EH (cell line): ENCODE measurements at places on chromosomes 3 and 15.

DNA sequence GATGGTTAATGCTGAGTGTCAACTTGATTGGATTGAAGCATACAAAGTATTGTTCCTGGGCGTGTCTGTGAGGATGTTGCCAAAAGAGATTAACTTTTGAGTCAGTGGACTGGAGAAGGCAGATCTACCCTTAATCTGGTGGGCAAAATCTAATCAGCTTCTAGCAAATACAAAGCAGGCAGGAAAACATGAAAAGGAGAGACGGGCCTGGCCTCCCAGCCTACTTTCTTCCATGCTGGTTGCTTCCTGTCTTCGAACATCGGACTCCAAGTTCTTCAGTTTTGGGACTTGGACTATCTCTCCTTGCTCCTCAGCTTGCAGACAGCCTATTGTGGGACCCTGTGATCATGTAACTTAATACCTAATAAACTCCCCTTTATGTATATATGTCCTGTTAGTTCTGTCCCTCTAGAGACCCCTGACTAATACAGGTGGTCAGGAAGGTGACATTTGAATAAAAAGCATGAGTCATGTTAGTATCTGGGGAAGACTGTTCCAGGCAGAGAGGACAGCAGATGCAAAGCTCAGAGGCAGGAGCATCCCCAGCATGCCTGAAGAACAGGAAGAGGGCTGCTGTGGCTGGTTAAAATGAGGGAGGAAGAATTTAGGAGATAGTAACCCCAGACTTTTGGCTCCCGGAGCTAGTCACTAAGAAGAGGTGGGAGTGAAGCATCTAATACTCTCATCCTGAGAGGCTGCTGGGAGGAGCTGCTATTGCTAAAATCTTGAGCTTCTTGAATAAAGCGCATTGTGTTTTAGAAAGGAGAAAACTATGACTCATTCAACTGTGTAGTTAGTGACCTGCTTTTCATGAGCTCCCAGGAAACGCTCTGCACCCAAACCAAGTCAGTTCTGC lies 207.4 kb upstream of the HES1 start:
- no peak for DNase-seq

- DNase-seq: no peak
Measured at GRCh38 chr15:48560321-48561051, 85.0 kb downstream of the FBN1 start.

- DNase-seq: no peak
Measured at GRCh38 chr15:48332642-48333034, 1.4 kb downstream of the DUT start.

DNA sequence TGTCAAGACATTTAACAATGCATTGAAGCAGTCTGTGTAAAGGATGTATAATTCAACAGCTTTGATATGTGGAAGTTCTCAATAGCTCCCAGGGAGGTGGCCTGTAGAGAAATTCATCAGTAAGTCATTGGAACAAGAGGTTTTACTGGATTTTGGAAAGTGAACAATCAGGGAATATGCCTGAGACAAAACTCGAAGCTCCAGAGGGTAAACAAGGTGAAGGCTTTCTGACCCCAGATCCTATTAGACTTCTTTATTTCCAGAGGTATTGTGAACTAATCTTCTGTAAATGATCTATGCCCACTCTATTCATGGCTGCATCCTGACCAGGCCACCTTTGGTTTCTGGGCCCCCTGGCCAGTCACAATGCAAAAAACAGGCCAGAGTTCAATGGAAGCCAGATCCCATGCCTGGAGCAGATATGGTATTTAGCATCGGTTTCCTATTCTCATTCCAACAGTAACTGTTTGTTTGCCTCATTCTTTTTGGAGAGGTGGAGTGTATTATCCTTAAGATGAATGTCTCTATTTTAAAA lies 177.3 kb downstream of the SATB1 start:
- no peak for DNase-seq

DNA sequence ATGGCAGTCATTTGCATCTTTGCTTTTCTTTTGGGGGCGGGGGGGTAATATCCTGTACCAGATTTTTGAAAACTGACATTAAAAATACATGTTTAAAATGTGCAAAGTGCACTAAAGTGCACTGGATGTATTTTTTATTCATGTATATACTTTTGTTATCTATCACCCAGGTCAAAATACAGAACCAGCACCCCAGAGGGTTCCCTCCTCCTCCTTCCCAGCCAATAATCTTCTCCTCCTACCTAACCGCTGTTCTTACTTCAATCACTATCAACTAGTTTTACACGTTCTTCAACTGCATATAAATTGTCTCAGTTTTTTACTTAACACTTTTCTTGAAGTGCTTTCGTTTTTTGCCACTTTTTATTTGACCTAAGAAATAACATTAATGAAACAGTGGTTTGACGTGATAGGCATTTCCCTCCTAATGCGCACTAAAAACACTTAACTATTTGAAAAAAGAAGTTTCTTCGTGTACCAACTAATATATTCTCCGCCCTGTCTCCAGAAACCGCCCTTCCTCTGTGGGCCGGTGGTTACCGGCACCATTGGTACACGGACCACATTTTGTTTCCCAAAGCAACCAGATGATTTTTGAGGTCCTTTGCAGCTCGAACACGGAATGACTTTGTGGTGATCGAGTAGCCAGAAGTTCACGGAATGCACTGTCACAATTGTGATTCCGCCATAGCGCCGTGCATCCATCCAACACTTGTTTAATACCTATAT lies 836 bp upstream of the AKAP13 start:
- DNase-seq: peak; percentile 42

DNA sequence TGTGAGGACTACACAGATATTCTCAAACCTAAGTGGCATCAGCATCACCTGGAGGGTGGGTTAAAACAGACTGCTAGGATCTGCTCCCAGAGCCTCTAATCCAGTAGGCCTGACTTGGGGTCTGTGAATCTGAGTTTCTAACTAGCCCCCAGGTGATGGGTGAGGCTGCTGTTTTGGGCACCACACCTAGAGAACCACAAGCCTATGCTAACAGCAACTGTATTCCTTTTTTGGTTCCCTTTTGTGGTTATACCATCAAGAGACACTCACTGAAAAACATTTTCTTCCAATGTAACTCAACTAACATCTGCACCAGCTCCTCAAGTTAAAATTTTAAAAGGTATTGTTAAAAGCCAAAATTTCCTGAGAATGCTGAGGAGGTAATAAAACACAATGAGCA lies 16.0 kb downstream of the WDR82 start:
- no peak for DNase-seq
